Activated naive CD4-positive, alpha-beta T cell treated with Interleukin-2 at 50 U/mL for 16 hours (primary cell): ENCODE measurements at places on chromosomes 3 and 15.

DNA sequence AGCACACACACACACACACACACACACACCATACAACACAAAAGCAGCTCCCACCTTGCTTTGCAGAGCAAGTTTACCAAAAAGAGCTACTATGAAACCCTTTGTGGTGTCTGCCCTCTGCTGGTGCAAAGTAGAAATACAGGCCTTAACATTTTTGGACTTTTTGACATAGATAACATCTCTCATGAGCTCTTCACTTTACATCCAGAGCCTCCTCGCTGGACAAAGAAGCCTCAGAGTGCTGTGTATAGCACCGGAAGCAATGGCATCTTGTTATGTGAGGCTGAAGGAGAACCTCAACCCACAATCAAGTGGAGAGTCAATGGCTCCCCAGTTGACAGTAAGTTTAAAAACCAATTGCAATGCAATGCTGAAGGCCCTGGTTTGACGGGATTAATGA, 157.9 kb downstream of the CHL1 start:
- DNase-seq = no peak

DNA sequence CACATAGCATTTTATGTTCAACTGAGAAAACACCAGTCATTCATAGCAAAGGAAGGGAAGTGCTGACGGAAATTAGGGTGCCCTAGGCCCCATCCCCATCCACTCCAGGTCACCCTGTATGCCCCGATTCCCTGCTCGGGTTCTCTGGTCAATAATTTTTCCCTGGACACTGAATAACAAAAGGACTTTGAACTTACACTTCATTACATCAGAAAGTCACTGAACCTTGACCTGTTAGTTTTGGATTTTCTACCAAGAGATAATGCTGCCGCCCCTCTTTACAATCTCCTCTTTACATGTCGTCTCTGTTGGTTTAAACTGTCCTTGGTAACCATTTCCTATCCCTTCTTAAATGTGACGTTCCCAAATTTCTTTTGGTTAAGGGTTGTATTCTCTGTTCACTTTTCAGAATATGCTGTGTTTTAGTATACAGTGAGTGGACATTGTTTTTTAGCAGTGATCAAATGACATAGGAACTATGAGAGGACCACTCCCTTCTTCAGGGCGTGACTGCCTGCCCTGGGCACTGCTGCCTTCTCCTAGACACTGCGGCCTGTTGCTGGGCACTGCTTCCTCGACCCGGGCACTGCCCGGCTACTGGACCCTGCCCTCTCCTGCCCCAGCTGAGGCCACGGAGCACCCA, 13.6 kb upstream of the AHSG start:
- no peak for DNase-seq

- DNase-seq = no peak
These were observed 1.2 kb downstream of the NKIRAS1 start for GRCh38 chr3:23915537-23916108.

GRCh38 chr3:25304916-25305315, 123.1 kb upstream of the RARB start:
- DNase-seq = no peak

- DNase-seq = no peak
These were observed 162.5 kb downstream of the DPH6 start for GRCh38 chr15:35383506-35383905.

DNA sequence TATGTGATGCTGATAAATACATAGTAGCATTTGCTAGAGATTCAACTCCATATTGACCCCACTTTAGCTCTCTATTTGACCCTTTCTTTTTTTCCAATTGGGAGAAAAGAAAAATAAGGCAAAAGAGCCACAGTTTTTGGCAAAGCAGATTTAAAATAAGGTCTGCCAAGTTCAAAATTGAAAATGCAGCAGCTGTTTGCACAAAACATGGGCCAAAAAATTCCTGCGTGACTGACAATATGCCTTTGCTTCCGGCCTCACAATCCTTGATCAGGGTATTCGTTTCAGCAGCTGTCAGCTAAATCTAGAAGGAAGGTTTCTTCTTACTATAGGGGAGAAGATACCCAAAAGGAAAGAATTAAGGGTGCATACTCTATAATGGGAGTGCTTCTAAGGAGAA, 563.5 kb upstream of the CCDC54 start:
- no peak for DNase-seq

GRCh38 chr3:58369876-58370275, 37.2 kb downstream of the PXK start:
- DNase-seq = no peak

- DNase-seq = no peak
These were observed 172.7 kb upstream of the KBTBD8 start for GRCh38 chr3:66825375-66825774.

GRCh38 chr15:32766101-32766500, 48.3 kb downstream of the GREM1 start:
- no peak for DNase-seq

DNA sequence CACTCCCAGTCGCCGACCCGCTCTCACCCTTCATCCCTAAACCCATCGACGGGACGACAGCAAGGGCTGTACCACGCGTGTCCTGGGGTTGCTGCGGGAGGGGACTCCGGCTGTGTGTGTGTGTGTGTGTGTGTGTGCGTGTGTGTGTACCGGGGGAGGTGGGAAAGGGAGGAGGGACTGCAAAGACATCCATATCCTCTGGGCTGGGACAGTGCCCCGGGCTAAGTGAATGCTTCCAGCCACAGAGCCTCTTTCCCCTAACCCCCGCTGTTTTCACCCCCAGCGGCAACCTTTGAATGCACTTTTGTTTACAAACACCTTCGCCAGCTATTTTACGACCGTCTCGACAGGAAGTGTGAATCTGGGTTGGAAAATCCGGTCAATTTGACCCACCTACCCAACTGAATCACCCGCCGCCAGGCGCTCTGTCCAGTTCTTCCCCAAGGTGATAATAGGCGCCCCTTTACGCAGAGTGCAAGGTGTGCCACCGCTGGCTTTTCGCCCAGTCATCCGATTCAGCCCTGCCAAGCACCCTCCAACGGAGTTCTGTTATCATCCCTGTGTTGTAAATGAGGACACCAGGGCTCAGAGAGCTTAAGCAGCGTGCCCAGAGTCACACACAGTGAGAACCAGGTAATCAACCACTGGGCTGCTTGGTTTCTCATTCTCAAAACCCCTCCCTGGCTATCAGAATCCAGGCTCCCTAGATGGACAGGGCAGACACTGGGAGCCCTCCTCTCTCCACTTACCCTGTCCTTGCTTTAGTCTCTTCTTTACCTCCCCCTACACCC, 739 bp upstream of the AMOTL2 start:
- no peak for DNase-seq

DNA sequence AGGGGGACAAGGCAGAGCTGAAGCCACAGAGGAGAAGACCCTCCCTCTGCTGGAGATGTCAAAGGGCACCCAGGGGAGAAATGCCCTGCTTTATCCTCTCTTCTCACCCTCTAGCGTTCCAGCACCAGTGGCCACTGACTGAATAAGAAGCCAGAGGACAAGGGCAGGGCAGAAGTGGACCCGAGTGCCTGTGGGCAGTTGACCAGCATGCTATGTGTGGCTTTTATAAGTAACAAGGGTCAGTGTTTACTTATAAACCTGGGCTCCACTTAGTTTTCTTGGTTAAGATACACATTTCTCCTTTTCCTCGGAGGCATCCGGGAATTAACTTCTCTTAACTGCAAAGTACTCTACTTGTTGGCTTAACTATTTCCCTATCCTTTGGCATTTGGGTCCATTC, 13.3 kb upstream of the HDAC11 start:
- no peak for DNase-seq

DNA sequence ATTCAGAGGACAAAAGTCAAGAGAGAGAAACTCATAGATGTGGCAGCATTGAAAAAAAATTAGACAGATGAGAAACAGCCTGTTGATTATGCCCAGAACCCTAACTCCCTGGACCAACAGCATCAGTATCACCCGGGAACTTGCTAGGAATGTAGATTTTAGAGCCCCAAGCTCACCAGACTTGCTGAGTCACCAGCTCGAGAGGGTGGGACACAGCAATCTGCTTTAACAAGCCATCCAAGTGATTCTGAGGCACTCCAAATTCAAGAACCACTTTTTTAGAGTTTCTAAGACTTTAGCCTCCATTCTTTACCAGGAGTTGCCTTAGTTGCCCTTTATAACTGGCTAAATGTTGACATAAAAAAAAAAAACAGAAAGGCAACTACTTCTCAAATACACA, 70.9 kb downstream of the CGGBP1 start:
- DNase-seq = no peak

- DNase-seq = no peak
These were observed 45.7 kb upstream of the WNT5A start for GRCh38 chr3:55532806-55533205.

GRCh38 chr3:61015859-61016258, 235.4 kb downstream of the FHIT start:
- no peak for DNase-seq

GRCh38 chr15:77974098-77974414, 103.5 kb downstream of the TBC1D2B start:
- DNase-seq = no peak

- DNase-seq = no peak
These were observed 86.0 kb upstream of the MFGE8 start for GRCh38 chr15:88998980-88999713.

DNA sequence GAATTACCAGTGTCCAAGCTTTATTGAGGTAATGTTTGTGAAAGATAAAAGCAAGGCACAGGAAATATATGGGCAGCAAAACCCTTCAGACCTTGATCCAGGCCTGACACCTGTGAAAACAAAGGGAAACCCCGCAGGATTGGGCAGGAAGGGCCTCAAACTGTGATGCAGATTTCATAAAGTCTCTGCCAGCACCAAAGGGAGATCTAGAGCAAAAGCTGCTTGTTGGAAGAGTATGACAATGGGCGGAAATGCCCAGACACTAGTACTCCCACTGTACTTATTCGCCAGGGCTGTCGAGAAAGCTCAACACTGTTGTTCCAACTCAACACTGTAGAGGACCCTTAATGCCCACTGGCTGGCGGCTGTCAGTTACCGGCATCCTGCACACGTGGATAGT, 207.9 kb downstream of the CD47 start:
- no peak for DNase-seq

DNA sequence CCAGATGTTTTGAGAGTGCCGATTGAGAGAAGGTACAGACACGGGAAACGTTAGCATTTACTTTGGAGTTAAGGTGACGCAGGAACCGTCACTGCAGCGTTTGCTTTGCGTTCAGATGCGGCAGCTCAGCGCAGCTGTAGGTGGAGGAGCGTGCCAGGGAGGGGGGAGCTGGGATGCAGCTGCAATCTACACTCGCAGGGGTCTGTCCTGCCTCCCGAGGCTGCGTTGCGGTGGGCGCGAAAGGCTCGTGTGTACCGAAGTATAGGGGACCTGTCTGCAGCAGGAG, 425 bp upstream of the FYTTD1 start:
- DNase-seq = peak; percentile 66

DNA sequence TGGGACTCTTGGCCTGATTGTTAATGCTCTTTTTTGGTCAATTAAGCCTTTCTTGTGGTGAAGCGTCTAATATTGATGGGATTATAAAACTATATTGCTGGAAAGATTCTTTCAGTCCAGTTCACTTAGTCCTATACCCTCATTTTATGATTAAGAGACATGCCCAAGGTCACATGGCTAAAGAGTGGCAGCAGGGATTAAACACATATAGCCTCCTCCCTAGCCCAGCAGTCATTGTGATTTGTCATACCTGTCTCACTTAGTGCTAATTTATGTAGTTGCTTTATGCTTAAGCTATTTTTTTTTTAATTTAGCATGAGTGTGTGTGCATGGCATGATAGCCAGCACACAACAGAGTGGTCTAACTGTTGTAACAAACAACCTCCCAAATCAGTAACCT, 9.5 kb downstream of the PARP14 start:
- no peak for DNase-seq

- no peak for DNase-seq
These were observed 195.0 kb downstream of the ZNF621 start for GRCh38 chr3:40719660-40720287.

- DNase-seq = no peak
These were observed 2.6 kb upstream of the DPPA4 start for GRCh38 chr3:109339714-109340648.

DNA sequence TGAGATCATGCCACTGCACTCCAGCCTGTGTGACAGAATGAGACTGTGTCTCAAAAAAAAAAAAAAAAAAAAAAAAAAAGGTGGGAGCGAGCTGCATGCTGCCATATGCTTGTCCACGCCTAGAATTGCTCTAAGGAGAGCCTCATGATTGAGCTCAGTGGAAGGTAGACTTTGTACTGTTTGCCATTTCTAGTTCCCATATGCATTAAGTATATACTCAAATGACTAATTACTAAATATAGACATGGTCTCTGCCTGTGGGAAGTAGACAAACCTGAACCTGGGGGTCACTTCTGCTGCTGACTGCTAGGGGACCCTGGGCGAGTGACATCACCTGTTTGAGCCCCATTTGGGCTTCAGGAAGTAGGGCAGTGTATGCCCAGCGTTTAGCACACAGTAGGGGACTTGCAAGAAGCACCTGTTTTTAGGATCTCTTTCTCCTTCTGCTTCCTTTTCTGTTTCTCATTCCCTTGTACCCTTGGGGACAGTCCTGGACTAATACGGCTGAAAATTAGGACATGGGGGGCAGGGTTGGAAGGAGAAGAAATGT, 27.2 kb downstream of the PRKCD start:
- DNase-seq = no peak

- no peak for DNase-seq
These were observed 4.7 kb downstream of the LTF start for GRCh38 chr3:46460051-46460450.
